ENCODE measurements at places on chromosomes 12 and 14.

- no peak for DNase-seq
Observed at GRCh38 chr14:26841326-26841725, 243.5 kb upstream of the NOVA1 start.

DNA sequence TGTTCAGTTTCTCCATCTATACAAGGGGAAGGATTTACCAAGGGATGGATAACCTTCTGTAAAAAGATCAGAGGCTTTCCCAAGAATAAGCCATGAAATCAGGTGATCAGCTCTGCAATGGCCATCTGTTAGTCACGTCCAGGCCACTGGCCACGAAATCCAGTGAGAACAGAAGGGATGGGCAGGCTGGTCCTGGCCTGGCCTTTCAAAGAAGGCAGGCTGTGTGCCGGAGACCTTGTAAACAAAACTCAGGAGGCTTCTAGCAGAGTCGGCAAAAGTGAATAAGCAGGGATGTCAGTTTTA, 68.5 kb downstream of the RNF34 start:
- DNase-seq = no peak

DNA sequence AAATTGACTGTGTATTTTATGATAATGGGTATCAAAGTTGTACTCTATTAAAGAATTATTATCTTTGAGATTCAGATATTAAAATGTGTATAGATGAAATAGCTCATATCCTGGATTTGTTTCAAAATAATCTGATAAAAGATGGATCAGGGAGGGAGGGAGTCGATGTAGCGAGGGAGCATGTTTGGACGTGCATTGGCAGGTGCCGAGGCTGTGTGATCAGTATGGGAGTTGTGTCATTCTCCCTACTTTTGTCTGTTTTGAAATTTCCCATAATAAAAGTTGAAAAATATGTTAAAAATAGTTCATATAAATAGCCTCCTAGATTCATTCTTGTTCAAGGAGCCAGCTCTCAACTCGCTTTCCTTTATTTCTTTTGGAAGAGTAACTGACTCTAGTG, 171.6 kb upstream of the HIF1A start:
- no peak for DNase-seq

DNA sequence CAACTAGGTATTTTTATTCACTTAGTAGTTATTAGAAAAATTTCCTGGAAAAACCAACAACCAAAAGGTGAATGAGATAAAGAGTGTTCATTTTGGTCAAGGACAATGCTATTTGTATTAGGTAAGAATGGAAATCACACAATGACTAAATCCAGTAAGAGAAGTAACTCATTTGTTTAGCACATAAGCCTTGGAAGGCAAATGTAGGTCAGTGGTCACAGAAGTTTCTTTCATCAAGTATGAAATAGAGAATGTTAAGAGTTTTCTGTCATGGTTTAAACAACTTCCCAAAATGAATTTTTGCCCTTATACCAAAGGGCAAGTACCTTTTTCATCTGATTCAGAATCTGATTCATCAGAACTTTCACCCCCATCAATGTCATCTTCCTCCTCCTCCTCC, 101.7 kb downstream of the KIF21A start:
- DNase-seq = no peak

DNA sequence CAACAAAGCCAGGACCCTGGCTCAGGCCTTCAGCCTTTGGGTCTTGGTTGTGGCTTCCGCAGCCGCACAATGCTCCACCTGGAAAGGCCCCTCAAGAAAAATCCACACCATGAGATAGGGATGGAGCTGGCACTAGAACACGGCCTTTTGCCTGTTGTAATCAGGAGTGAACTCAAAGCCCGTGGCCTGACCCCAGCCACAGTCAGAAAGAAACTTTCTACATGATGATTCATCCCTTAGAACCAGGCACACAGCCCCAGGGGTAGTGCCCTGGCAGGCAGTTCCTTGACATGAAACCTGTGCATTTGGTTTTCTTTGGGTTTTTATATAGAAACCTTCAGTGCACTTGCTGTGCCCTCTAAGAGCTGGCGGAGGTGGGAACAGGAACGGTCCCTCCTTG, 5.1 kb downstream of the CLMN start:
- no peak for DNase-seq

DNA sequence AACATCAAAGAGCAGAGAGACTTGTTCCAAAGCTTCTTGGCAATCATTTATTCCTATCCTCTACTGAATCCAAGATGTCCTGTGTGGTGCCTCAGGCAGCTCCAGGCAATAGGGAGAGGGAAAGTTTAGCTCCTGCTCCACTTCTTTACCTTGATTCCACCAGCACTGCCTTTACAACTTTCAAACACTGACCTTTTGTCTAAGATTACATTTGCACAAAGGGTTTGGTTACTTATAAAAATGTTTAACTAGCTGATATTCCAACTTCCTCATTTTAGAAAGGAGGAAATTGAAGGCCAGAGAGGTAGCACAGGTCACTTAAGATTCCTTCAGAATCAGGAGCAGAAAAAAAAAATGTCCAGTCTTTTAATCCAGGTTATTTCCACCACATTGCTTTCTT, 192.7 kb downstream of the BTG1 start:
- no peak for DNase-seq

DNA sequence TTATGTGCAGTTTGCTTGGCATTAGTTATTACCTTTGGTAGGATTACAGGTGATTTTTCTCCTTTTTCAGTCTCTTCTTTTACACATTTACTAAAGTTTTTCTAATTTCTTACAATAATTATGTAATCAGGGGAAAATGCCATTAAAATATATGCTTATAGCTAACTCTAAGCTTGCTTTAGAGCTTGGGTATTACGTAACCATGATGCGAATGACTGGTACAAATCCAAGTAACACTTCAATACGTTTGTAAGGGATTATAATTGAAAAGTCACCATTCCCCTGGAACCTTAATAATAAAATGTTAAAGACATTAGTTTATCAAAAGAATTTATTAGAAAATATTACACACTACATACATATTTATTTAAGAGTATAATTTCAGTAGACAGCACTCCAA, 71.6 kb downstream of the SCAF11 start:
- no peak for DNase-seq

- peak; percentile 78 for DNase-seq
Observed at GRCh38 chr12:104462931-104463339, 6.2 kb downstream of the CHST11 start.

- DNase-seq = peak; percentile 35
Observed at GRCh38 chr12:68609998-68610369, 715 bp upstream of the RAP1B start.

GRCh38 chr14:104304451-104305351, 166.3 kb downstream of the KIF26A start:
- no peak for DNase-seq

DNA sequence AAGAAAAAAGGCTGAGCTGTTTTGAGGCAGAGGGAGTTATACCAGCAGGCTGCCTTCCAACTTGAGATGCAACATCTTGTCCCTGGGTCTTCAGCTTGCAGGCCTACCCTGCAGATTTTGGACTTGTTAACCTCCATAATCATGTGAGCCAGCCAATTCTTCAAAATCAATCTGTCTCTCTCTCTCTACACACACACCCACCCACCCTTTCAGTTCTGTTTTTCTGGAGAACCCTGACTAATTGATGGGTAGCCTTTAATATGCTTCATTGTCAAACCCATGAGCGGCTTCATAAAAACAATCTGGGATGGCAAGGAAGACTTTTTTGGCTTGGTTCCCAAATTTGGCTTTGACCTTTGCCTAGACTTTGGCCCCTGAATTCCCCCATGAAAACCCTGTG, 113.9 kb downstream of the TMX1 start:
- no peak for DNase-seq

- no peak for DNase-seq
Observed at GRCh38 chr12:95238150-95238549, 20.5 kb downstream of the VEZT start.

DNA sequence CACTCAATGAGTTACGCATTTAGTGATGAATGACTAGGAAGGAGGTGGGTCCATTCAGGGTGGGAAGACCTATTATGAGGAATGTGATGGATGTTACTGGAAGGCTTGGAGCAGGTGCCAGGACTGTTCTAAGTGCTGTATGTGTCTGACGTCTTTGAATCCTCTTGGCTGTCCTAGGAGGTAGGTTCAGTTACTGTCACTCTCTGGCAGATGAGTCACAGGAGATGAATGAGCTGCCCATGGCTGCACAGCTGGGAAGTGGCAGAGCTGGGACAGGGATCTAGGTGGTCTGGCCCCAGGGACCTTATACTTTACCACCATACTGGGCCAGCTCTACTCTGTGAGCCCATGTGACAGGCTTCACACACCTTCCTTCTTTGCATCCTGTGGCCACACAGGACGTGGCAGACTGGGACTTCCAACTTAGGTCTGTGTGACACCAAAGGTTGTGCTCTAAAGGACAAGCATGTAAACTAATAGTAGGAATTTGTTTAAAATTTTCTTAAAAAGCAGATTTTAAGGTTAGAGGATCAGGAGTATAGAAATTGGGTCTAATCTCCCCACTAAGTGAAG, 24.0 kb downstream of the TCTN1 start:
- DNase-seq = no peak

DNA sequence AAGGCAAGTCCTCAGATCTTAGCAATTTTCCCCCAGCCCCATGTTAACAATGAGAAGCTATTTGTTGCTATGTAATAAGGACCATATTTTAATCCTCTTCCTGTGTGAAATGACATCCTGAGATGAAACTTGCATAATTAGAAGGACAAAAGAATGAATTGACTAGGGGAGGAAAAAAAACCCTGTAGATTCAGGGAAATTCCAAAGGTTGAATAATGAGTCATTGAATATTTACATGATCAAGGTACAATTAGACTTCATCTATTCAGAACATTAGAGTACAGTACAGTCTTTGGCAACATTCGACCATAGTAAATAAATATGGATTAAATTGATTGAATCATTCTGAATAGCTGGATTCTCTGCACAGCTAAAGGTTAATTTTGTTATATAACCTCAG, 9.4 kb downstream of the MYBPC1 start:
- DNase-seq = no peak

- peak; percentile 22 for DNase-seq
Observed at GRCh38 chr14:24334431-24335291, at the start of gene ADCY4. ADCY4 (minus strand) TSS chr14:24335071; CDS start chr14:24334652, 419 bp downstream.

GRCh38 chr12:106767954-106768822, 6.3 kb upstream of the RIC8B start:
- DNase-seq = no peak

- no peak for DNase-seq
Observed at GRCh38 chr12:26205941-26206340, 10.6 kb downstream of the SSPN start.

GRCh38 chr12:104294927-104295668, 8.4 kb upstream of the EID3 start:
- no peak for DNase-seq

DNA sequence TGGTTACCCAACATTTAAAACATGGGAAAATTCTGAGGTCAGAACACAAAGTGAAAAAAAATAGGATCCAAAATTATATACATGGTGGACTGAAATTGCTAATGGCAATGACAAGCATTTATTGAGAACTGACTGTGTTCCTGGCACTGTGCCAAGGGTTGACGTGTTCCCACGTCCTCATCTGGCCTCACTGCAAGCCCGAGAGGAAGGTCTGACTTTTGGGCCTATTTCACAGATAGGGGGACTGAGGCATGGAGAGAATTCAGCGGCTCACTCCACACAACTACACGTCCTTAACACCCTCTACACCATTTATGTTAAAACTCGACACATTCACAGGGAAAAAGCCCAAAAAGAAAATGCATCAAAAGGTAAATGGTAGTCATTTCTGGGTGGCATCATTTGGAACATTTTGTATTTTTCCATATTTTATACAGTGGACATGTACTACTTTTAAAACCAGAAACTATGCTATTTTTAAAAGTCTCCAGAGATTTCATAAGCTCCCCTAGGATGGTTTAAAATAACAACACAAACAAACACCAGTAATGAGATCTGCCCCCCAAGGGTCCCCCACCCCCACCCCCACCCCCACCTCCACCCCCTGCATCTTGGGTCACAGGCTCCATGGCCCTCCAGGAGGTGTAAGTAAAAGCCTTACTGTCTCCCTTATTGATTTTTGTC, 27.7 kb downstream of the CLMN start:
- no peak for DNase-seq

DNA sequence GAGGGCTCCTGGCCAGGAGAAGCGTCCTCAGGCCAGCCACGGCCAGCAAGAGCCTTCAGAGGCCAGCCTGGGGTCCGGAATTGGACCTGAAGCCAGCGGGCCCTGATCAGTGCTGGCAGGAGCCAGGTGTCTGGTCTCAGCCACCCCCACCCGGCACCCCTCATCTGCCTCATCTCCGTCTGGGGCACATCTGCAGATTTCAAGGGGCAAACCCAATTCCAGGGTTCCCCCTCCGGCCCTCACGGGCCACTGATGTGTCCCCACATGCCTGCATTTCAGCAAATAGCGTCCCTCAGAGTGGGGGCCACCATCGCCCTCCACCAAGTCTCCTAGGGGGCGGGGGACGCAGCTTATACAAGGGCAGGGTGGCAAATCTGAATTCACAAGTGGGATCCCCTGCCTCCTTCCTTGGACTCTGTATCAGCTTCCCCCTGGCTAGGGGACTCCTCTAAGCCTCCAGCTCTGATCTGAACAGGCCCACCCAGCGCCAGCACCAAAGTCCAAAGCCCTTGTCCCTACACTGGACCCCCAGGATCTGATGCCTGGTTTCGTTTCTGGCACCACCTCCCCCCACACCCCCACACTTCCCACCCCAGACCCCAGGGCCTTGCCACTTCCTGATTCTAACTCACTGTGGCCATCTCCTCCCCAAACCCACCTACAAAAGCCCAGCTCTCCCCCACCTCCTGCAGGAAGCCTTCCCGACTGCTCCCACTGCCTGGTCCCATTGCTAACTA, 10.1 kb downstream of the TMEM179 start:
- no peak for DNase-seq

- no peak for DNase-seq
Observed at GRCh38 chr12:20798554-20798953, 12.0 kb upstream of the SLCO1B3 start.

- DNase-seq = no peak
Observed at GRCh38 chr14:99440278-99440677, 40.4 kb downstream of the SETD3 start.

GRCh38 chr12:117789195-117789912, 179.4 kb downstream of the KSR2 start:
- DNase-seq = no peak

DNA sequence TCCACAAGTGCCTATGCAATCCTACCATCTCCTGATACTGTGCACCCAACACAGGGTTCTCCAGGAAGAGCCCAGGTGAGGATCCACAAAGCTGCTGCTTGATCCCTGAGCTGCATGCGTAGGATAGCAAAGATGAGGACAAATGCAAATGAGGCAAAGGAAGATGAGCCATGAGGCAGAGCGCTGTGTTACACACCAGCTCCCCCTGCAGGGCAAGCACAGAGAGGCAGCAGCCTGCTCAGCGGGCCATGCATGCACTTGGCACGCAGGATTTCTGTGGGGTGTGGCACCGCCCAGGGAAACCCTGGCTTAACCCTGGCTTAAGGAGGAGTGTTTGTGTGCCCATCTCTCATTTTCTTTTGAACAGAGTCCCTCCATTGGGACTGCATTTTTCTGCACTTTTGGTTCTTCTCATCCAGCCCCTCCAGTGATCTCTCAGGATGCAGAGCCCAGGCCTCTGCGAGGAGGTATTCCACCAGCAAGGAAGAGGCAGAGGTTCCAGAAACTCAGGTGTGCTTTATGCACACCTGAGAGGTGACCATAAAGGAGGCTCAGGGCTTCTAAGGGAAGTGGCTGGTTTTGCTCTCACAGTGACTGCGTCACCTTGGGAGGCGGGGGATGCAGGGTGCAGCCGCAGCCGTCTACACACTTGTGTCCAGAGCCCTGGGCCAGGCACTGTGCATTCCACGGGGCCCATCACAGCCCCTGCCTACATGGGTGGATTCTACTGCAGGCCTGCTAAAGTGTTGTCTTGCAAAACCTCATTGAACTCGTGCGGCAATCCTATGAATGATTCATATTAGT, 973.3 kb upstream of the TMEM132C start:
- peak; percentile 38 for DNase-seq

- no peak for DNase-seq
Observed at GRCh38 chr14:68112442-68112841, 292.9 kb downstream of the RAD51B start.

Measured in CD4-positive, alpha-beta T cell treated with Interleukin-2 at 100 ng/mL for 4 hours (primary cell).